Stimulated activated naive B cell treated with anti-CD40 and anti-IgM and Interleukin-4, amounts not matched to agents 10 μg/mL and 1 μg/mL and 100 μg/mL, for 72 hours (primary cell): ENCODE measurements at places on chromosomes 12 and 14.

- DNase-seq = no peak
Observed at GRCh38 chr12:7155471-7156034, 25.4 kb downstream of the CLSTN3 start.

- no peak for DNase-seq
Observed at GRCh38 chr12:63927511-63927910, 83.0 kb downstream of the SRGAP1 start.

DNA sequence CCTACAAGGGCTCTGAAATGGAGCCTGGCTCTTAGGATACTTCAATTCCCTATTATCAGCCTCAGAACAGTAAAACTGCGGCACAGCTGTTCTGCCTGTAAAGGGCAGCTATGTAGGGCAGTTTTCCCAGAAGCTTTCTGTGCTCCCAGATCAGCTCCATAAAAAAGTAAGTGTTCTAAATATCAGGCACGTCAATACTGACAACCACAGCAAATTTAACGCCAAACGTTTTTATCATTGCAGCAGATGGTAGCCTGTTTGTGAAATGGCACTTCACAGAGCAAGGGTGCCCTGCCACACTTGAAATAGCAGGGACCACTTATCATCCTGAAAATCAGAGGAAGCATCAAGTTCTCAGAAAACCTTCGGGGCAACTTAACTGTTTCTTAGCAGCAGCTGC is 54.8 kb upstream of the PTHLH start:
- DNase-seq = no peak

GRCh38 chr14:78048120-78048519 is 122.1 kb upstream of the NRXN3 start:
- DNase-seq = no peak

DNA sequence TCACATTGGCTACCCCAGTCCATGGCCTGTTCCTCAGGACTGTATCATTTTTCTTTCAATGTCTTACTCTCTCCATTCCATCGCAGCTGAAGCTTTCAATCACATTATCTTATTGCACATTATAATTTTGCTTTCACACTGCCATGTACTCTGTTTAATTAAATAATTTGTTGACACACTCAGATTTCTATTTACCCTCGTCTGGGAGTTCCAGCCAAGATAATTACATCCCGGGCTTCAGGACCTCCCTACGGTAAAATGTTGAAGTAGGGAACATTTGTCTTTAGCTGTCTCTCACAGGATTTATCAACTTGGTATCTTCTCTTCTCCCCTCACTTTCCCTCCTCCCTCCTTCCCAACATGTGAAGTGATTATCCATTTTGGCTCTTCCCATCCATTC is 177.2 kb upstream of the RASSF8 start:
- no peak for DNase-seq

GRCh38 chr12:1357711-1358110 is 236.7 kb downstream of the FBXL14 start:
- no peak for DNase-seq

DNA sequence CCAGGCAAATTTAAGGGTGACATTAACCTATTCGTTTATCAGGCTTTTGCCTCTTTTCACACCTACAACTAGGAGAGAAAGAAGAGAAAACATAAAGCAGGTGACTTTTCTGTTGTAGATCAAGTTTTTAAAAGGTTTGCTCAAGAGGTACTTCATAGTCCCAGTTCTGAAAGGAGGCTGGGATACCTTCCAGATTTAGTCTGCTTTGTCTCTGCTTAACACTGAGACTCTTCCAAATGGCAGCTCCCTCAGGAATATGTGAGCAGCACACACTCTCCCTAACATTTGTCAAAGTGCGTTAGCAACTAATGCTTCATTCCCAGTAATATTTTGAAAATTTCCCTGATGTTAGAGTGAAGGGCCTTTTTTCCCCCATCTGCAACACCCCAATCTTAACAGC is 133.7 kb upstream of the RASSF8 start:
- DNase-seq = no peak

DNA sequence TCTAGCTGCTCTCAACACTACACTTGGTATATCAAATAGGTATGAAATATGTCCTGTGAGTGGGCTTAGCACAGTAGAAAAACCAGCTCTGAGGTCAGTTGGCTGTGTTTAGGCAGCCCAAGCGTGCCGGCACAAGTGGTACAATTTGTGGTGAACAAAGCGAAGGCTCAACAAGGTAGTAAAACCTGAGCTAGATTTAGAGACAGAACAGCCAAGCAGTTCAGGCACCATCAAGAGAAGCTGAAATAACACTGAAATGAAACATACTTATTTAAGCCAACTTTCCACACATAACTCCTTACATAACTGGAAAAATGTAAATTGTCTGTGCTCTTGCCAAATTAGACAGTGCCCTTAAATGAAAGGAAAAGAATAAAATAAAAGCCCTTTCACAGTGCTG is 596.8 kb upstream of the FBXO33 start:
- DNase-seq = no peak

- DNase-seq = no peak
Observed at GRCh38 chr14:43105305-43105704, 1401.8 kb downstream of the FSCB start.

- no peak for DNase-seq
Observed at GRCh38 chr14:36428350-36428749, 91.7 kb downstream of the NKX2-1 start.

DNA sequence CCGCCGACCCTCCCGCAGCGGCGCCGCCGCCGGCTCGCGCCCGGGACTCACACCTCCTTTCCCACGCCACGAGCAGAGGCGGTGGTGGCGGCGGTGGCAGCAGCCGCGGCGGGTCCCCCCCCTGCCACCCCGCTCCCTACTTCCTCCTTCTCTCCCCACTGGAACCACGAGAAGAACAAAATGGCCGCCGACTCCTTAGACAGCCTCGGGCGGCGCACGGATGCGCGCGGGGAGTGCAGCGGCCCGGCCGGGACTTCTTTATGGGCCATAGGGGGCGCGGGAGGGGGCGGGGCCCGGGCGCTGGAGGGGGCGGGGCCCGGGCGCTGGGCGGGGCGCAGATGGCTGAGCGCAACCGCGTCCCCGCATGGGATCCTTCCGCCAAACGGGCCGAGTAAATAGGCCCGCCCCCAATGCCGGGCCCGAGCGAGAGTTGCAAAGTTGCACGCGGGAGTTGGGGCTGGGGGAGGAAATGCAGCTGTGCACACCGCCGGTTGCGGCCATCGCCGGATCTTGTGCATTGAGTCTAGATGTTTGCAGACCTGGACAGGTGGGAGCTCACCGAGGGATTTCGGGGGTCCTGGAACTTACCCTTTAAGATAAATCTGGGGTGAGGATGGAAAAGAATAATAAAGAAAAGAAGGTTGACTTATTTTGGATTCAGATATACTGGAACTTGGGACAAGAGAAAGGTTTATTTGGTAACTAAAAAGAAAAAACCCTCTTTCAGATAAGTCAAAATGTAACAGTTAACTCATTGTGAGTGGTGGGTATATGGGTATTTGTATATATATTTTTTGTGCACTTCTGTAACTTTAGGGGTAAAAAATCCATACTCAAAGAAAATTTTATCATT is at the start of gene PPP1CC:
TSS of gene PPP1CC (minus strand) at position 174 of the 853 bp plus-strand sequence. CDS start 184 bp downstream, outside the sequence.
- DNase-seq = peak; percentile 90

DNA sequence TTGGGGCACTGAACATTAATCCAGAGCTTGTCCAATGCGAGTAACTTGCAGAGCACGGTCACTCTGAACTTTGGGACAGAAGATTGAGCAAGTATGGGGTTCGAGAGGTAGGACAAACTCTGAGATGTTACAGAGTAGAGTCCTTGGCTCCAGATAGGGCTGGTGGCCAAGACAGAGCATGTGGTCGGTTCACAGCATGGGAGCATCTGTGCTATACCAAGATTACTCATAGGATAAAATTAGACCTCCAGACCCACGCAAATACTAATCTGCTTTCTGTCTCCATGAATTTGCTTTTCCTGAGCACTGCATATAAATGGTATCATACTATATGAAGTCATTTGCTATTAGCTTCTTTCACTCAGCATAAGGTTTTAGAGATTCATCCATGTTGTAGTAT is 93.4 kb upstream of the TBX5 start:
- no peak for DNase-seq

DNA sequence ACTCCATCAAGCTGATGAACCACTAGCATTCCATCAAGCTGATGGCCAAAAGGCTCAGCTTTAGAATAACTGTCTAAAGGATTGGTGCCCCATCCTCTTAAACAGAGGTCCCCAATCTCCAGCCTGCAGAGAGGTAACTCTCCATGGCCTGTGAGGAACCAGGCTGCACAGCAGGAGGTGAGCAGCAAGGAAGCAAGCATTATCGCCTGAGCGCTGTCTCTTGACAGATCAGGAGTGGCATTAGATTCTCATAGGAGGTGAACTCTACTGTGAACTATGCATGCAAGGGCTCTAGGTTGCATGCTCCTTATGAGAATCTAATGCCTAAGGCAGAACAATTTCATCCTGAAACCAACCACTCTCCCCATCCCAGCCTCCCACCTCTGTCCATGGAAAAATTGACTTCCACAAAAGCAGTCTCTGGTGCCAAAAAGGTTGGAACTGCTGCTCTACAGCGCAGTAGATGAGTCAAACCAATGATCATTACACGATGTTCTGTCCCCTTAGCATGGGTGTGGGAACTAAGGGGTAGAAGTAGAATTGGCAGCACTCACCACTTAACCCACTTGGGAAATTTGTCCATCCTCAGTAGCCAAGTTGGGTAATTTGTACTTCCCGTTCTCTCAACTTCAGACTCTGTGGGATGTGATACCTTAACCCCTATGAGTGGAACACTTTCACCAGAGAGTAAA is 66.9 kb downstream of the ANKS1B start:
- no peak for DNase-seq

DNA sequence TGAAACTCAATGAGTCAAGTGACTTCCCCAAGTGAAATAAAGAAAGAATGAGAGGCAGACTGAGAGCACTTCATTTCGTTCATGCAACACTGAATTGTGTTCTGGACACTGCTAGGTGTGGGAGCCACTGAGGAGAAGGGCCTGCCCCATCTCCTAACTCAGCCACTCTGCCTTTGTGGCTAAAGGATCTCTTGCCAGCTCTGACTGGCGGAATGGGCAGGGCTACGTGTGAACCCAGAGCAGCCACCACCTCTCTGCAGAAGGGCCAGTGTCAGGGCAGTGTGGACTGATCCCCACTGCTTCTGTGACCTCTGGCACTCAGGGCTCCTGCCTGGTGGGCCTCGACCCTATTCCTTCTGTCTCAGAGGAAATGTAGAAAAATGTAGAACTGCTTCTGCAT is 46.5 kb upstream of the GZMB start:
- DNase-seq = no peak

DNA sequence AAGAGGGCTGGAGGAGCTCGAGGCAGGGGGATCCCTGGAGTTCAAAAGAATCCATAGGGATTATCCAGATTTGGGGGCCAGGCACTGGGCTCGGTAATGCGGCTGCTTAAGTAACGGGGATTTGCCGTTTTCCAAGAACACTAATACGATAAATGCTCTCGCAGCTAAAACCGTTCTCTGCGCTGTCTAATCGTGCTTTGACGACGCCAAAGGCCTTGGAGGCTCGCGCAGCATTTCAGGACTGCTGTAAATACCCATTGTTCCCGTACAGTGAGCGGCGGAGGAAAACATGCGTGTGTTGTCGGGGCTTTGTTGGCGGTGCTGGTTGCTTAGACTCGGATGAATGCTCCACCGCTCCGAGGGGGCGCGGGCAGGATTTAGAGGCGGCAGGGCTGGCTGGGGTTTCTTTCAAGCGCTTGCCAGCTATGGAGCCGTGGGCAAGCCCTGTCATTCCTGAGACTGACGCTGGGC is 26.2 kb downstream of the DIO3 start:
- DNase-seq = no peak

GRCh38 chr14:74934476-74935359 is 11.7 kb upstream of the RPS6KL1 start:
- DNase-seq = peak; percentile 18

DNA sequence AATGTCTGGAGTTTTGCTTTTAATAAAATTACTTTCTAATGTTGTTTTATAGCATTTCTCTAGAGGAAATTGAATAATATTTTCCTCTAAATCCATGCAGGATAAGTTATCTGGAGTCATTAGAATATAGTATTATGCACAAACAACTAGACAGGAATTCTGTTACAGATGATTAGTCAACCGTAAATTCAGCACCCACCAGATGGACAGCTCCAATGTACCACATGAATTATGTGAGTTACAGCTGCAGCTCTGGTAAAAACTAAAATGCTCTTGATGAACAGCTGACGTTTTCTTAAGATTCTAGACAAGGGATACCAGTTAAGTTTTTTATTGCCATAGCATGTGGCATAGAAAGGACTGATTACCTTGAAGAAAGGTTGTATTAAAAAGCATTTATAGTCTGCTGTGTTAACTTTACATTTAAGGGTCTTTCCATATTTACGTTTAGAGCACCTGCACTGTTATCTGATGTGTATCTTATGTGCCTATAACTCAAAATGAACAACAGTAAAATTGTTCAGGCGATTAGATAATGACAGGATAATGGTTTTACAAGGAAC is 321.4 kb upstream of the LRFN5 start:
- no peak for DNase-seq
